Stimulated activated naive CD4-positive, alpha-beta T cell (primary cell): ENCODE measurements at places on chromosomes 2 and 18.

GRCh38 chr18:45103319-45104048, 422.8 kb downstream of the SETBP1 start:
- no peak for DNase-seq

DNA sequence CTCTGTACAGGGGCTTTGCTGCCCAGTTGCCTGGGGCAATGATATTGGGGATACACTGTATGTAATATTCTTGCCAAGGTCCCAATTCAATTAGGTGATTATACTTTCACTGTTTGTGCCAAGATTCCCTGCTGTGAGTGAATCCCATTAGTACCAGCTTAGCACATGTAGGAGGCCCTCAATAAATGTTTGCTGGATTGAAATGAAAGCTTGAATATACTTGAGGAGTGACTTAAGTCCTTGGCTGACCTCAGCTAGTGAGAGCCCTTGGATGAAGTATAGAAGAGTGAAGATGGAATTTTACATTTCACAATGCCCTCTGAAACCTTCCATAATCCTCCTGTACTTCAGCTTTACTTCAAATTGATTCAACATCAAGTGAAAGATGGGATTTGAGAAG, 102.9 kb downstream of the GATA6 start:
- no peak for DNase-seq

GRCh38 chr2:206984206-206984605, 44.9 kb downstream of the CPO start:
- DNase-seq, result no peak

DNA sequence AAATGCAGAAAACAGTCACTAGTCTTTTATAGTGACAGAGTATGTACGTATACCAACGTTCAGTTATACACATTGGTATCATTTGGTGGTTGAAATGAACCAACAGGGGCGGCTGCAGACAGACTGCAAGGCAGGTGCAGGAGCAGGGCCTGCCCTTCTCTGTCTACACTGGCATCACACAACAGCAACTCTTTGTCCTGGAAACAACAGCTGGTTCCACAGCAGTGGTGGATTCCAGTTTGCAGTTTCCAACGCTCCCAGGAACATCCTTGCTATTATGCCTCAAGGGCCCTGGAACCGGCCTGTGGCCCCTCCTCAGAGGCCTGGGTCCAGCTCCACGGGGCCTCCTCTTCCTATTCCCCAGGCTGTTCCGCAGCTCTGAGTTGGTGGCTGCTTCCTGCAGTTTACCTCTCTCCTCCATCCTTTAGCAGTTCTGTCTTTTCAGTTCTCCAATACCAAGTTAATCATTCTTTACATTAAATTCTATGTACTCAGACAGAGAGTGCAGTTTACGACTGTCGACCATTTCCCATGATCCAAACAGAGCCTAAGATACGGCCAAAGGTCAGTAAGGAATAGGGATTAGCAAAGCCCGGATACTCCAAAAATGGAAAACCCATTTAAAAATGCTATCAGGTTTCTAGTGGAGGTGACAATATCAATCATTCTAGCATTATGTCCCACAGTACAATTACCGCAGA, 87.8 kb downstream of the NOL10 start:
- DNase-seq, result no peak

GRCh38 chr18:56999823-57000222, 147.1 kb upstream of the BOD1L2 start:
- no peak for DNase-seq

- DNase-seq, result no peak
These were observed 80.2 kb downstream of the USP40 start for GRCh38 chr2:233486357-233486756.
